HTR-8/SVneo (cell line): ENCODE measurements at places on chromosomes 1 and 21.

GRCh38 chr1:160491017-160491416 lies 32.0 kb downstream of the SLAMF6 start:
- no peak for DNase-seq

DNA sequence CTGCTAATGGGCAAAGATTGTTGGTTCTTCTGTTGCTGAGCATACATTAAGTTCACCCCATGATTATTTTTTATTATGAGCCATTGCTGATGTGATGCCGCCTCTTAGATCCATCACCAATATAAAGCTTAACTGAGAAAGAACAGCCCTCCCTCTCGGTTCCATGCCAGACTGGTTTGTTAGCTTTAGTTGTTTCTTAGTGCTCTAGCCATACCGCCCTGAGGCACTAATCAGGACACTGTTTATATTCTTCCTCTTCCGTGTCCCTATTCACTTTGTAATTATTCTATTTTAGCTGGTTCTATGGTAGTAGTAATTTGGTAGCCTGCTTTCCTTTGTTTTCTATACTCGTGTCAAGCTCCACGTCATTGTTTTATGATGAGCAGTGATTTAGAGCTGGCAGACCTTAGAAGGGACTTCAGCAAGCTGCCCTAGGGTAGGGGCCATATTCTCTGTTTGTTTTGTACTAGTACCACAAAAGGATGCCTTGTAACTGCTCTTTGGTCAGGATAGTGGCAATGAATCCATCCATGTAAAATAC lies 27.3 kb upstream of the PDPN start:
- DNase-seq: no peak

- DNase-seq: no peak
These were observed 777.8 kb upstream of the BRINP3 start for GRCh38 chr1:191255354-191256054.

- no peak for DNase-seq
These were observed 23.2 kb downstream of the KCNAB2 start for GRCh38 chr1:6068932-6069331.

DNA sequence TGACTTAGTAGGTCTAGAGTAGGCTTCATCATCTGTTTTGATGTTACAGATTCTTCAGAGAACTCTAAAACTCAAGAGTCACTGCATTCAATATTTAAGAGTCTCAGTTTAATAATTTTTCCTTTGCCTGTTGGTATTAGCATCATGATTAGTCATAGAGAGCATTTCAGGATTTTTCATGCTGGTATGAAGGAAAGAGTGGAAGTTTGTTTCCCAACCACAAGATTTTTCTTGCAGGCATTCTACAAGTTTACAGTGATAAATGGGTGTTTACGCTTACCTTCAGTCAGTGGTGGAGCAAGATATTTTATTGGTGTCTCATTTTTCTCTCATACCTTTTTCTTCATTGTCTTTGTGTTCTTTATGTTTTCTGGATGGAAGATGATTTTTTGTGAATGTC lies 58.4 kb upstream of the MYOCOS start:
- no peak for DNase-seq

GRCh38 chr1:3821908-3822307 lies 25.6 kb upstream of the LRRC47 start:
- no peak for DNase-seq

DNA sequence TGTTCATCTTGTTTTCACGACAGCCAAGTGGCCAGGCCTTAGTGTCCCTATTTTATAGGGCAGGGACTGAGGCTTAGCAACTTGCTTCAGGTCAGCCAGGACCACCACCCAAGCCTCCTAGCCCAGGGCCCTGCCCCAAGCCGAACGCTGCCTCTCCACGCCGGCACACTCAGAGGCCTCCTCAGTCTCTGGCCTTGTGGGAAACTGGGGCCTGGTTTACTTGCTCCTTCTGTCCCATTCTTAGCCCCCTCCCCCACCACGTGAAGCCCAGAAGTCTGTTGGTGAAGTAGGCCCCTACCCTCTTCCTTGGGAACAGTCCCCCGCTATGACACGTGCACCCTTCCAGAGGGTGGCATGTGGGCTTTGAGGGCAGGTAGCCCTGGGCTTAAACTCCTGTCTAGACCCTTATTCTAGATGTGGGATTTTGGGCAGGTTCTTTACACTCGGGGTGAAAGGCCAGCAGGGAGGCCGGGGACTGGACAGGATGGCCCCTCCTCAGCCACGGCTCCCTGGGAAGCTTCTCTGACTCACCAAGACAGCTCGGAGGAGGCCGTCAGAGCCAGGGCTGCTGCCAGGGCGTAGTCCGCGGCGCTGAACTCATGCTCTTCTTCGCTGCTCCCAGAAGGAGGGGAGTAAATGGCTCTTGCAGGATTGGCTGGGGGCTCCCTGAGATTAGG lies 4.3 kb downstream of the MYOM3 start:
- no peak for DNase-seq

GRCh38 chr1:44154049-44154448 lies 12.6 kb upstream of the KLF18 start:
- DNase-seq: no peak

DNA sequence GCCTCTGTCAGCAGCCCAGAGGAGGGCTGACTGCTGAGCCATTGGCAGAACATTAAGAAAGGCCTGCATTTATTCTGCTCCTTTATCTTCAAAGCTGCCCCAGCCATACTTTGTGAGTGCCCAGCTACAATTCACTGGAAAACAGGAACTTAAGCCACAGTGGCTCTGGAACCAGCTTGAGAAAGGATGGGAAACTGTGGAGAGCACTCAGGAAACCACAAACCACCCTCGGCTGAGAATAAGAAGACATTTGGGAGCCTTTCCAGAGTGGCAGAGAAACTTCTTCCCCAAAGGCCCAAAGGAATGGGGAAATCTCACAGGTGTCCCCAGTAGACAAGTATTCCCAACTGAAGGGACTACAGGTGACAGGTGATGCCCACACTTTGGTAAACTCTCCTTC lies 1.8 kb downstream of the LAMB3 start:
- DNase-seq: no peak

GRCh38 chr1:188061881-188062280 lies 1233.1 kb downstream of the PLA2G4A start:
- no peak for DNase-seq

DNA sequence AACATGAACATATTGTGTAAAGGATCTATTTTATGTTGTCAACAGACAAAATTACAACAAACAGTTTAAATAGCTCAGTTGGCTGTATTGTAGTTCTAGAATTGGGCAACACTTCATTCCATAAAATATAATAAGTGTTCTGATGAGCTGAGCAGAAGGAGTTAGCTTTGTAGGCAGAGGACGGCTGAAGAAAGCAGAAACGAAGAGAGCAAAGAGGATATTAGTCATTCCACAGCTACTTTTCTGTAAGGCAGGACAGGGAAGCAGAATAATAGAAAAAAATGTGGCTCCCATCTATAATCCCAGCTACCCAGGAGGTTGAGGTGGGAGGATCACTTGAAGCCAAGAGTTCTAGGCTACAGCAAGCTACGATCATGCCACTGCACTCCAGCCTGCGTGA lies 20.2 kb upstream of the IVNS1ABP start:
- DNase-seq: no peak

GRCh38 chr1:71339238-71339637 lies 258.4 kb upstream of the ZRANB2 start:
- DNase-seq: no peak

GRCh38 chr21:44297525-44298290 lies 2.1 kb upstream of the PFKL start:
- peak; percentile 94 for DNase-seq

DNA sequence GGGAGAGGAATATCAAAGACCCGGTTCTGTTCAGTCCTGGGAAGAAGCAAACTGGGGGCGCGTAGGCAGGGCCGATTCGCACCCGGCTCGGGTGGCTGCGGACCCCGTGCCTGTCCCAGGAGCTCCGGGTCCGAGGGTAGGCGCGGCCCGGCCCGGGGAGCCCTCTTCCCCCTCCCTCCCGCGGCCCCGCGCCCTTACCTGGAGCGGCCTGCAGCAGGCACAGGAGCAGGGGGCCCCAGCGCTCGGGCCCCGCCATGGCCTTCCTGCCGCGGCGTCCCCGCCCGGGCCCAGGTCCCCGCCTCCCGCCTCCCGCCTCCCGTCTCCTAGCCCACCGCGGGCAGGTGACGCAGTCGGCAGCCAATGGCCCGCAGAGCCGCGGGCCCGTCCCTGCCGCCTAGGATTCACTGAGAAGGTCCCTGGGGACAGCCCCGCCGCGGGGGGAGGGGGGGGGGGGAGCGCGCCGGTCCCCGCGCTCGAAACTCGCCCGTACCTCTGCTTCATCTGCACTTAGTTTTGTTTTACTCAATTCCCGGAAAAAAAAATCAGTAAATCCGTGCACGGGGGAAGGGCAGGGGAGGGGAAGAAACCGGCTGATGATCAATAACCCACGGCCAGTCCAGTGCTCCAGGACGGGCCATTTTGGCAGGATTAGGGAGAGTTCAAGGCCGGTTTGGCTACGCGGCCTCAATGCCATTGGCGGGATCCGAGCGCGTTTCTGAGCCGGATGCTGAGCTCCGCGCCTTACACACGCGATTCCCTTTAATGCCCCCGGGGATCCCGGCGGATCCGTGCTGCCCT lies at the start of gene IFNLR1:
IFNLR1 (minus strand) TSS at position 297 of the 798 bp plus-strand sequence; CDS start at position 256, 41 bp downstream.
- DNase-seq: peak; percentile 73

DNA sequence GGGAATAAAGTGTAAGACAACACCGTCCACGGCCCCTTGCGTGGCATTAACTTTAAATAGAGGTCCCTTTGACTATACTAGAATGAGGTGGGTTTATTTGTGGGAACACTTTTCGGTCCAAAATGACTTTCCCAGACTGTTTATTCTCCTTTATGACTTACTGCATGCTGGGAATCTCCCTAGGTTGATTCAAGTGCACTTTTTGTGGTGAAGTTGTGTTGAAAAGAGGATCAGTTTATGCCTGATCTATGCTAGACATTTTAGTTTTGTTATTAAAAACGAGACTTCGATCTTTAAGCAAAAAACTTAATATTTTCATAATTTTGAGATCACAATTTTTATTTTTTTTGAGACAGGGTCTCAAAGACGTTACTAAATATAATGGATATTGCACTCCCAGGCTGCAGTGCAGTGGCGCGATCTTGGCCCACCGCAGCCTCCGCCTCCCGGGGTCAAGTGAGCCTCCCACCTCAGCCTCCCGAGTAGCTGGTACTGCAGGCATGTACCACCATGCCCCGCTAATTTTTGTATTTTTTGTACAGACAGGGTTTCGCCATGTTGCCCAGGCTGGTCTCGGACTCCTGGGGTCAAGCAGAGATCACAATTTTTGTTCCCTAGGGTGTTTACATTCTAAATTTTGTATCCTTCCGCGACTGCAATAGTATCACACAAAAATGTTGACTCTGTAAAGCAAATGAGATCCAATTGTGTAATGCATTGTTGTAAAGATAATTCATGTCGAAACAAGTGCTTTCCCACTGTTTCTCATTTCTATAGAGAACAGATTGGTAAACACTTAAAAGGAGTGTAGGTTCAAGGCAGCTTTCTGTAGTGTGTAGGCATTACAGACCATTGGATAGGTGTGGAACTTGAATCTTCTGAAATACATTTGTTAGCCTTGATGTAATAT lies 1.6 kb downstream of the CDC42 start:
- no peak for DNase-seq

GRCh38 chr1:3014050-3014440 lies 7.2 kb upstream of the ACTRT2 start:
- no peak for DNase-seq

- no peak for DNase-seq
These were observed 20.7 kb downstream of the SIM2 start for GRCh38 chr21:36719614-36720013.

DNA sequence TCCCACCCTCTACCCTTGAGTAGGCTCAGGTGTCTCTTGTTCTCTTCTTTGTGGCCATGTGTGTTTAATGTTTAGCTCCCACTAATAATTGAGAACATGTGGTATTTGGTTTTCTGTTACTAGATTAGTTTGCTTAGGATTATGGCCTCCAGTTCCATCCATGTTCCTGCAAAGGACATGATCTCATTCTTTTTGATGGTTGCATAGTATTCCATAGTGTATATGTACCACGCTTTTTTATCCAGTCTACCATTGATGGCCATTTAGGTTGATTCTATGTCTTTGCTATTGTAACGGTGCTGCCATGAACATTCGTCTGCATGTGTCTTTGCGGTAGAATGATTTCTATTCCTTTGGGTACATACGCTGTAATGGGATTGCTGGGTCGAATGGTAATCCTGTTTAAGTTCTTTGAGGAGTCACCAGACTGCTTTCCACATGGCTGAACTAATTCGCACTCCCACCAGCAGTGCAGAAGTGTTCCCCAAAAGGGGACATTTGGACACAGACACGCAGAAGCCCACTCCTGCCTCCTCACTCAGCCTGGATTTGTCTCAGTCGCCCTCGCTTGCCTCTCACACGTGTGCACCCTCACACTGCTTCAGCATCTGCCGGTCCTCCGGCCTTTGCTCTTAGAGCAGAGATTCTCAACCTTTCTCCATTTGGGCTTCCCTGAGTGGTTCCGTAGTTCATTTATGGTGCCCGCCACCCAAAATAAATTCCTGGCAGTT lies 3.7 kb downstream of the MX2 start:
- no peak for DNase-seq

- no peak for DNase-seq
These were observed 146.7 kb downstream of the HLX start for GRCh38 chr1:221025956-221026355.

GRCh38 chr21:27190601-27191000 lies 223.7 kb upstream of the ADAMTS5 start:
- no peak for DNase-seq

GRCh38 chr1:11700601-11701467 lies 9.3 kb downstream of the DRAXIN start:
- DNase-seq: no peak

DNA sequence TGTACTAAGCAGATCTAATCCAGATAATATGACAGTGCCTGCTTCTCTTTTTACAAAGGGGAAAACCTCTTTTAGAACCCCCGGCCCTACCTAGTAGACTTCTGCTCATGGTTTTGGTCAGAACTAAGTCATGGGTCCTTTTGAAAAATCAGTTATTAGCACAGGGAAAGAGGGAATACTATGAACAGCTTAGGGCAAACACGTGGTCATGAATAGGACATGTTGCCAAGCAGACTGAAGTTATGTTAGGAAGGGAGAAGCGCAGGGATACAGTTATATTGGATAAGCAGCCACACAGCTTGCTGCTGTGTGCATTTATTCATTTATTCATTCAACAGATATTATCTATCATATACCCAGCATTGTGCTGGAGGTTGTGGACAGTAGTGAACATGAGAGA lies 25.3 kb upstream of the IGSF3 start:
- DNase-seq: no peak

GRCh38 chr1:203509135-203509534 lies 15.2 kb downstream of the OPTC start:
- DNase-seq: no peak

DNA sequence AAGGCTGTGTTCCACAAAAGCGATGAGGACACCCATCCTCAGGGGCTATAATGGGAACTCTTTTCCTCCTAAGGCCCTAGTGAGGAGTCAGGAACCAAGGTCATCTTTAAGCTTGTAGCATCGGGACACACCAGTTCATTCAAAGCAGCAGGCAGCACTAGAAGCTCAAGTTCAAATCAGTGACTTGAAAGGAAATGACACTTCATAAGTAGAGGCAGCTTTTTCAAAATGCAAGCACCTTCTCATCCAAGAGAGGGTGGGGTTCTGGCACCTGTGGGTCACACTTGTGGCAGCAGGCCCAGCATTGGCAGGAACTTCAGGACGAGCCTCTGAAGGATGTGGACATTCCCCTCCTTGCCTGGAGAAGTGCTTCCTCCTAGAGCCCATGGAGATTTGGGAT lies 496.3 kb downstream of the KIF26B start:
- DNase-seq: no peak
